Right renal pelvis (tissue), 4 donors: ENCODE measurements at places on chromosomes 11 and 22.

DNA sequence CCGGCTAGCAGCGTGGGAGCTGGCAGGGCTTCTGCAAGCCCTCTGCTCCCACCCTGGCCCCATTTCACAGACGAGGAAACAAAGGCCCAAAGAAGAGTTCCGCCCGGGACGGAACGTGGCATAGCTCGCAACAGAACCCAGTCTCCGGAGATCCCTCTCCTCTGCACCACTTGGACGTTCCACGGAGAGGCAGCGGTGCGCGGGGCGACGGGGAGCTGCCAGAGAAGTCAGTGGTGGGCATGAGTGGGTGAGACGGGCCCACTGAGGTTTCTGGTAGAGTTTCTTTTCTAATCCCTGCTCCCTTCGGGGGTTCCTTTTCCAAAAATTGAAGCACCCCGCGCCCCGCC, 554 bp upstream of the NECTIN1 start:
- DNase-seq: no peak

DNA sequence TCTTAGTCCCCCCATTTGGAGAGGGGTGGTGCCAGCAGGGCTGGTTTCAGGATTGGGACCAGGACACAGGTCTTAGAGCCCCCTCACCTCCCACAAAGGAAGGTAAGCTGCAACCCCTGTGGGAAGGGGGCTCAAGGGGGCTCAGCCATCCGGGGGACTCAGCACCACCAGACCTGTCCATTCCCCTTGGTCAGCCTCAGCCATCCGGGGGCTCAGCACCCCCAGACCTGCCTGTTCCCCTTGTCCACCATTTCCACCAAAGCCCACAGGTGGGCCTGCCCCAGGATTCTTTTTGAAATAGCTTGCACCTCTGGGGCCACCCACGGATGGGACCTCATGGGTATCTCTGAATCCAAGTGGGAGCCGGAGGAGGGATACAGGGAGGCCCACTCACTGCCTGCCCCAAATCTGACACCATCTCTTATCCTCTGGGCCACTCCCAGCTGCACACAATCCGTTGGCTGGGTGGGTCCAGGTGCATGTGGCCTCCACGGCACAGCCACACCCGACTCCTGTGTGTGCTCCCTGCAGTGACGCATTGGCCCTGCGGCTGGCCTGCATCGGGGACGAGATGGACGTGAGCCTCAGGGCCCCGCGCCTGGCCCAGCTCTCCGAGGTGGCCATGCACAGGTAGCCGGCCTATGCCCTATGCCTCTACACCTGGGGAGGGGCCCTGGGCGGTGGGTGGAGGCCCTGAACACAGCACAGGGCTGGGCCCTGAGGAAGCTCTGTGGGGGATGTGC, 15.9 kb downstream of the MCAT start:
- no peak for DNase-seq

- no peak for DNase-seq
Observed at GRCh38 chr22:25695146-25695545, 46.8 kb upstream of the MYO18B start.

- no peak for DNase-seq
Observed at GRCh38 chr22:36853407-36854099, 7.3 kb upstream of the NCF4 start.

GRCh38 chr11:44033411-44033850, 14.3 kb upstream of the ACCSL start:
- no peak for DNase-seq

GRCh38 chr11:86761978-86762377, 38.4 kb upstream of the PRSS23 start:
- no peak for DNase-seq

- DNase-seq: no peak
Observed at GRCh38 chr22:46362203-46362933, 26.9 kb downstream of the TRMU start.

DNA sequence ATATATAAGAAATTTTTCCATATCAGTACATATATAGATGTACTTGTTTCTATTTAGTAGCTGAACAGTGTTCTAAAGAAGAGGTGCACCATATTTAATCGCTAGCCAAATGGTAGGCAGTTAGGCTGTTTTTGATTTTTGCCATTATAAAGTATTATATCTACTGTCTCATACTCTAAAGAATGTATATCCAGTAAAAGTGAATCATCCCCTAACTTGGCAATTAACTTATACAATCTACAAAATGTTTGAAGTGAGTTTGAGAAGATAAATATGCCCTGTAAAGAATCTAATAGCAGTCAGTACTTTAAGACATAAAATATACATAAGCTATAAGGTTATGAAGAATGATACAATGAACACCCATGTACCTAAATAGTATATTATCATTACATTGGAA, 291.5 kb downstream of the SWAP70 start:
- DNase-seq: no peak

DNA sequence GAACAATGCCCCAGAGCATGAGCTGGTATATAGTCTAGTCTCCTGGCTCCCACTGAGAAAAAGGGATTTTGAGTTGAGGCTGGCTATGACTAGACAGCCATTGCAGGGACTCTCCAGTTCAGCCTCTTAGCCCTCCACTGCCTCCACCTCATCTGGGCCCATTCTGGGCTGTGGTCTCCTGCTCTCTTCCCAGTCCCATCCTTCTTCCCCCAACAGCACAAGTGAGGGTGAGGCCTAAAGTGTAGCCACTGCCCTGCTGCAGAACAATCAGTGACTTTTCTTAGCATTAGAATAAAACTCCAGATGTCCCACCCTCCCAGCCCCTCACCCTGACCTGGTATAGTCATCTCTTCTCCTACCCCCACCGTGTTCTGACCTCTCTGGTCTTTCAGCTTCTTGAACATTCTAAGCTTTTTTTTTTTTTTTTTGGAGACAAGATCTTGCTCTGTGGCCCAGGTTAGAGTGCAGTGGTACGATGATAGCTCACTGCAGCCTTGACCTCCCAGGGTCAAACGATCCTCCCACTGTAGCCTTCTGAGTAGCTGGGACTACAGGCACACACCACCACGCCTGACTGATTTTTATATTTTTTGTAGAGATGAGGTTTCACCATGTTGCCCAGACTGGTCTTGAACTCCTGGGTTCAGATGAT, 4.3 kb downstream of the MED15 start:
- no peak for DNase-seq

GRCh38 chr11:131481303-131481702, 110.9 kb downstream of the NTM start:
- no peak for DNase-seq

DNA sequence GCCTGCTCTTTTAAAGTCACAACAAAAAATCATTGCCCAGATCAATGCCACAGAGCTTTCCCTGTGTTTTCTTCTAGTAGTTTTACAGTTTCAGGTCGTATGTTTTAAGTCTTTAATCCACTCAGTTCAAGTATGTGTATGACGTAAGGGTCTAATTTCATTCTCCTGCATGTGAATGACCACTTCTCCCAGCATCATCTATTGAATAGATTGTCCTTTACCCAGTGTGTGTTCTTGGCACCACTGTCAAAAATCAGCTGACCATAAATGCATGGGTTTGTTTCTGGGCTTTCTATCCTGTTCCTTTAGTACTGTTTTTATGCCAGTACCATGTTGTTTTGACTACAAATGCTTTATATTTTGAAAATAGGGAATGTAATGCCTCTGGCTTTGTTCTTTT, 28.1 kb downstream of the INTS4 start:
- DNase-seq: no peak

DNA sequence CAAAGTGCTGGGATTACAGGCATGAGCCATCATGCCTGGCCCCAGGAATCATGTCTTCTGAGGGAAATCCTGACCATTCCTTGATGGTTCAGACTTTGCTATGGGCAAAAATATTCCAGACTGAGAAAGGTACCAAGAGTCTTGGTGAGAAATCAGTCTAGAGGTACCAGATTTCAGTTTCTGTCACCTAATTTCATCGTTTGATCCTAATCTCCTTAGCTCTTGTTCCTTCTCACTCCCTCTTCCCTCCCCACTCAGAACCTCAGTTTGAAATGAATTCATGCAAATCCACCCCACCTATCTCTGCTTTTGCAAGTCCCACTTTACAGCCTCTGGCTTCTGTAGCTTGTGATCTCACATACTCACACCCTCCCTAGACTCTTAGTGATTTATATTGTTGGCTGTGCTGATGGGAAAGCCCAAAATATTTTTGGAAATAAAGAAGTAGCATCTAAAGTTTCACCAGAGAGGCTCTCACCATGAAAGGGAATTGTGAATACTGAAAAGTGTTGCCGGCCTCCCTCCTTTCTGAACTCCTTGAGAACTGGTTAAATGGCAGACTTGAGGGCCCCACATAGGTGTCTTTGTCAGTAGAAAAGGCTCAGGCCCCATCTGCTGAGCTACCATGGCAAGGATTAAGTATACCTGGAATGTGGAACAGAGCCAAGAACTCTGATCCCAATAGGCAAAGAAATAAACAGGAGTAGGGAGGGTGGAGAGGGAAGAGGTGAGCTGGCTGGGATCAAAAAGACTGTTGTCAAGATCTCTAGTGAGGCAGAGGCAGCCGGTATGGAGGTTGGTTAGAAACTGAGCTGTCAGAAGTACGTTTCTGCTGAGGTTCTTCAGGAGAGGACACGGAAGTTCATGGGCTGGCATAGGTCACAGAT, 190.5 kb upstream of the MTMR2 start:
- DNase-seq: no peak

GRCh38 chr11:121385688-121386087, 66.4 kb upstream of the SORL1 start:
- DNase-seq: no peak

DNA sequence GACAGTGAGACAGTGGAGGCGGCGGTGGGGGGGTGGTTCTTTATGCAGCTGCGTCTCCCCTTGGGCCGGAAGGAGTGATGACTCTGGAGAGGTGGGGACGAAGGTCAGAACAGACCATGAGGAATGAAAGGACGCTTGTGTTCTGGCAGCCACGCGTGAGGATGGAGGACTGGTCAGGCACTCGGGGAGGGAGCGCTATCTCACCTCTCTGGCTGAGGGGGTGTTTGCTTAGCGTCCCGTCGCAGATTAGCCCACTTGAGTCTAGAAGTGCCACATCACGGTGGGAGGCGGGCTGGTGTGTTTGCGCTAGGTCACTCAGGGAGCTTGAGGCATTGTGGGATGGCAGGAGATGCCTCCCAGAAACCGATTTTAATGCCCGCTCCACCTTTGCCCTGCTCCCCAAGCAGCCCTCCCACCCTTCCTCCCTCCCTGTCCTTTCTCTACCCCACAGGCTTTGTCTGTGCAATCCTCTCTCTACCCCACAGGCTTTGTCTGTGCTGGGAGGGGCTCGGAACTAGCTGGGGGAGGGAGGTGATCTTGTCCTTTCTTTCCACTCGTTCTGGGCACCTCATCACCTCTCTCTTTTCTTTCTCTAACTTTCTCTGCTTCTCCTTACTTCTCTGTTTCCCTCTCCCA, 97.8 kb downstream of the PKNOX2 start:
- no peak for DNase-seq

- no peak for DNase-seq
Observed at GRCh38 chr11:131375421-131375820, 5.0 kb downstream of the NTM start.

GRCh38 chr11:75428281-75428724, 4.7 kb downstream of the KLHL35 start:
- peak; percentile 84 for DNase-seq

DNA sequence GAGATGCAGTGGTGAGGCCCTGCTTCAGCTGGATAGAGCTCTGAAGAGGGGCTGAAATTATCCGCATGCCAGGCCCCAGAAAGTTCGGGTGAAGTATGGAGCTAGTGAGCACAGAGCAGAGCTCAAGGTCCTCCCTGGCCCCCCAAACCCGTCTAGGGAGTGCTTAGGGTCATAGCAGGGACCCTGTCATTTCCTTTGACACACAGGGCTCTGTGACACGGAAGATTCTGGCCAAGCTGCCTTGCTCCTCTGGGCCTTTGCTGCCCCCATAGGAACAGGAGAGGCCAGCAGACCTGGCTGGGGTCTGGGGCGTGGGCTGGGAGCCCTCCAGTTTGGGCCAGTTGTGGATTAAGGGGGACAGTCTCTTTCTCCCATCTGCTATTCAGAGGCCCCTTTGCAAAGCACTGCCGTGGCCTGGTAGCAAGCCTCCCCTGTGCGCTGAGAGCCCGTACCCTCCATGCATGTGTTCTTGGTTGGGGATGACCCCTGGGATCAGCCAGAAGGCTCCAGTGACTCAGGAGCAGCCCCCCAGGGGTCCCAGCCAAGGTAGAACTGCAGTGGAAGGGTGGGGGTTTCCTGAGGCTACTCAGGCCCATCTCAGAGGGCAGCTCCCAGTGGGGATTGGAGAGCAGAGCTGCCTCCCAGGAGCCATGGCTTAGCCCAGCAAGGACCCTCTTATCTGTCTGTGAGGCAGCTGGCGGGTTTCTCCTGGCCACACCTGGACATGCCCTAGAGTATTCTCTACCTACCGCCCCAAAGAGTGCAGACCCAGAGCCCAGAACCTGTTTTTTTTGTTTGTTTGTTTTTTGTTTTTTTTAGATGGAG, 42.3 kb downstream of the RNF141 start:
- DNase-seq: no peak

GRCh38 chr11:10261821-10262220, 32.2 kb downstream of the SBF2 start:
- no peak for DNase-seq

DNA sequence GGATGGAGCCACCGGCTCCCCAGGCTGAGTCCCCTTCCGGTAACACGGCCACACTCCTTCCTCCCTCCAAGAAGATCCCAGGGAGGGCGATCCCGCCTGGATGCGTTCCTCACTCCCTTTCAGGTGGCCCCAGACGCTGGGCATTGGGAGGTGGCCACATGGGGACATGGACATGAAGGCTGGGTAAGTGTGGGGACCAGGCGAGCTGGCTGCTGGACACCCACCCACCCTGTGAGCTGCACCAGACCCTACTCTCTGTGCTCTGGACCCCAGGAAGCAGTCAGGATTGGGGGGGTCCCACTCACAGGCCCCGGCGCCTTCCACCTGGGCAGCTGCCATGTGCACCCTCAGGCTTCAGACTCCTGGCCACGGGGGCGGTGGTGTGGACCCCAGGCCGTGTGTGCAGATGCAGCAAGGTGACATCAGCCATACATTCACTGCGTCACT, 932.8 kb downstream of the BRD1 start:
- no peak for DNase-seq

DNA sequence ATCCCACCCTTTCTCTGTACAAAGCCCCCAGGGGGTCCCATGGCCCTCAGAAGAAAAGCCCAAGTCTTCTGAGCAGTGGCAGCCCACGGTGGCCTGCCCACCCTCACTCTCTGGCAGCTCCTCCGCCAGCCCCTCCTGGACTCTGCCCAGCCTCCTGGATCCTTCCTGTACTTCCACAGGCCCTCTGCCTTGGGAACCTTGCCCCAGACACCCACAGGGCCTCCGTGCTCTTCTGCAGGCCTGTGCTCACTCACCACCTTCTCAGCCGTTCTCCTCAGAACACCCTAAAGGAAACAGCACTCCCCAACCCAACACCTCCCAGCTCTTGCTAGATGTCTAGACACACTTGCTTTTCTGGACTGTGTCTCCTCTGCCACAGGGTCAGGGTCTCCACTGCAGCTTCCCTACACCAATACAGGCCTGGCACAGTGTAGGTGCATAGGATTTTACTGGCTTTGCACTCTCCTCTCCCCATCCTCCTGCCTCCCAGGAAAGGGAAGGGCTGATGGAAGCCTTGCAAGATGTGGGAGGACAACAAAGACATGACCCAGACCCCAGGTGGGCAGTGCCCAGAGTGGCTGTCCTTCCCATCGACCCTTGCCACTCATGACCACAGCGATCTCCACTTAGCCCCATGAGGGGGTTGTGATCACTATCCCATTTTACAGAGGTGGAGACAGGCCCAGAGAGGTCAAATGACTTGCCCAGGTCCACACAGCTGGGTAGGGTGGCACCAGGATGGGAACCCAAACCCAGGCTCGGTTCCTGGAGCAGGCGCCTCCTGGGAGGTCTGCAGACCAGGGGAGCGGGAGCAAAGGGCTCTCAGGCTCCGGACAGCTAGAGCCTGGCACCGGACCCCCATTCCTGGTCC, 2.0 kb downstream of the SCARF2 start:
- no peak for DNase-seq

GRCh38 chr11:116557282-116557681, 215.5 kb downstream of the BUD13 start:
- no peak for DNase-seq
